ENCODE measurements at places on chromosomes 7 and 10.

GRCh38 chr10:5402798-5403197 is 1.8 kb downstream of the TUBAL3 start:
- DNase-seq: no peak

DNA sequence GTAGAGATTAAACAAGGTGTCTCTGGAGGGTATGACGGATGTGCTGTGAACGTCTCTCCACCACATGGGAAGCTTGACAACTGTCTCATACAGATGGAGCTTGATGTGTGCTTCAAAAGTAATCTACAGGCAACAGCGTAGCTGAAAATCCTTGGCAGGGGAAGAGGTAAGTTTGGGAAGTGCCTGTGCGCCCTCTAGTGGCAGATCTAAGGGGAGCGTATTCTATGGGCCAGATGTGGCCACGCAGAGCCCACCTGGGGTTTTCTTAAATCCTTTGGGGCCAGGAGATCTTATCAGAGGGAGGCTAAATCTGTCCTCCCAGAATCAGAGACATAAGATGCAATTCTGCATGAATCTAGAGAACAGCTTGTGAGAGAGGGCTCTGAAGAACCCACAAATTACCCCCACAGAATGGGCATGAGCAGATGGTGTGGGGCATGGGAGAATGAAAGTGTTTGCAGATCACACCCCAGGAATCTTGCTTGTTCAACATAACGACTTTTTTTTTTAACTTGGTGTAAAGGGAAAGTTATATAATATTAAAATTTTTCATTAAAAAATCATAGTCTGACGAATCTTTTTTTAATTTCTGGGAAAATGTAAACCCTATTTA is 91.2 kb upstream of the MPP7 start:
- peak; percentile 69 for DNase-seq

DNA sequence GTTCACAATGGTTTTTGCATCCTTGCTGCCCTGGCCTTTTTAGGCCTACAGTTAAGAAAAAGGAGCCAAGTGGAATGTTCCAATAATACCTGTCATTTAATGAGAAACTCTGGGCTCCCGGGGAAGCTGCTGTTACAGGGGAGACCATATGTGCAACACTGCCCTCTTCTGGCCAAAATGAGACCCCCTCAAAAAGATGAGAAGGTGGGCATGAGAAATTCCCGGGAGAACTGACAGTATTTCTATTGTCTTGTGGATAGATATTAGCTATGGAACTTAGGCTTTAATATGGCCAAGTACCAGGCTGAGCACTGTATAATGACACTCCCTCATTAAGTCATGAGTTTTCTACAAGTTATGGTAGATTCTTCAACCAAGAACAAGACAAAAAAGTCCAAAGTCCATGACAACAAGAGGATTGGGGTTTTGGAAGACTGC is 99.4 kb downstream of the CCDC3 start:
- peak; percentile 55 for DNase-seq

DNA sequence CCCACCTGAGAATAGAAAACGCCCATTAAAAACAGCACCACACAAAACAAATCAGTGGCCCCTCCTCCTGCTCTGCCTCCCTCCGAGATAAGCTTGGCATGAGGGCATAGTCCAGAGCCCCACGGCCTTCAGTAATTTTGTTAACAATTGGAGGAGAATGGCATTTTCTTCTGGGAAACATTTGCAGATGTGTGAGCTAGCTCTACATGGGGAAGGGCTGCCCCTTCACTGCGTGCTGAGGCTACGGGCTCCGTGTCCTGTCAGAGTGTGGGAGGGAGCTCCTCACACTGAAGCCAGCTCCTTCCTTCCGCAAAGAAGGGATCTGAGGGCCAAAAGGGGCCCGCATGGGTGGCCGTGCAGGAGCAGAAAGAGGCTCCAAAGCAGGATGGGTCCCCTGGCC is 15.2 kb downstream of the GRK5 start:
- no peak for DNase-seq

GRCh38 chr7:47231032-47231431 is 350.9 kb downstream of the TNS3 start:
- no peak for DNase-seq

DNA sequence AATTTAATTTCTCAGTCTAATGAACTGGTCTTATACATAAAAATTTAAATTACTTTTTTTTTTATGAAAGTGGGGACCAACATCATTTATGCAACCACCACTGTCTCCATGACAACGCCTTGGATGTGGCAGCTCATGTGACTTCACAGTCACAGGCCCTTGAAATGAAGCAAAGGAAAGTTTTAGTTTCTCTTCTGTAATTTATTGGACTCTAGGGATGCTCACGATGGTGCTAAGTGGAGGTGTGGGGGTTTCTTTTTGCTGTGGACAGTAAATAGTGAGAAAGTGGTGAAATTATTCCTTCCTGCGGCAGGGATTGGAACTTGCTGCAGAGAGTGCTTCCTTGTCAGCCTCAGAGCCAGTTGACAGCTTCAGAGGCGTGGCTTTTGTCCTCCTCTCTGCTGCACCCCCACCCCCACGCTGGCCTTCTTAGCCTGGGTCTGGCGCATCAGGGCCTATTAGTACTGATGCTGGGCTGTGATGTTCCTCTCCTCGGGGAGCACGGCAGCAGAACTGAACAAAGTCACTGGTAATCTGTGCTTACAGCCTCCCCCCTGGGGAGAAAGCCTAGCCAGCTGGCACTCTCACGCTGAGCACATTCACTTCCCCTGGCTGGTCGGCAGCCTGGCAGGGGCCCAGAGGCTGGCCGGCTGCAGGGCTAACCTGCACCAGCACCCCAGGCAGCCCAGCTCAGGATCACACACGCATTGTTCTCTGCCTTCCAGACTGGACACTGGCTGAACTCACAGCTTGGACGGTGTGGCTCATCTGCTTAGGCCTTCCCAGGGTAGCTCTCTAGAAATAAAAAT is 517.5 kb upstream of the GALNT17 start:
- no peak for DNase-seq

GRCh38 chr10:31876652-31877352 is 51.8 kb downstream of the ARHGAP12 start:
- DNase-seq: peak; percentile 74

DNA sequence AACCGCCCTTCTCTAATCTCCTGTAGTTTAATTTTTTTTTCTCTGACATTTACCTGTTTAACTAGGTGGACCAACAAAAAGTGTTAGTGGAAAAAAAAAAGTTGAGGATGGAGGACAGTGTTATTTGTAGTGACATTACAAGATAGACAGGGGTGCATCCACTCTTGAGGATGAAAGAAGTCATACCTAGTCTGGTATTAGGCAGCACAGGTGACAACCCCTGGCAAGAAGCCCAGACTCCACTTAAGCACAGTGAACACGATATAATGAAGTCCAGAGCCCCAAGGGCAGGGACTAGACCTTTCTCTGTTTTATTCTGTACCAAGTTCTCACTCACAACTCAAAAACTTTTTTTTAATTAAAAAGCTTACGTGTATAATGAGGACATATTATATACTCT is 268.4 kb downstream of the GPR37 start:
- DNase-seq: no peak

- no peak for DNase-seq
Observed at GRCh38 chr7:134129856-134130523, 2.9 kb downstream of the LRGUK start.

- no peak for DNase-seq
Observed at GRCh38 chr7:39691821-39692220, 68.4 kb downstream of the RALA start.

DNA sequence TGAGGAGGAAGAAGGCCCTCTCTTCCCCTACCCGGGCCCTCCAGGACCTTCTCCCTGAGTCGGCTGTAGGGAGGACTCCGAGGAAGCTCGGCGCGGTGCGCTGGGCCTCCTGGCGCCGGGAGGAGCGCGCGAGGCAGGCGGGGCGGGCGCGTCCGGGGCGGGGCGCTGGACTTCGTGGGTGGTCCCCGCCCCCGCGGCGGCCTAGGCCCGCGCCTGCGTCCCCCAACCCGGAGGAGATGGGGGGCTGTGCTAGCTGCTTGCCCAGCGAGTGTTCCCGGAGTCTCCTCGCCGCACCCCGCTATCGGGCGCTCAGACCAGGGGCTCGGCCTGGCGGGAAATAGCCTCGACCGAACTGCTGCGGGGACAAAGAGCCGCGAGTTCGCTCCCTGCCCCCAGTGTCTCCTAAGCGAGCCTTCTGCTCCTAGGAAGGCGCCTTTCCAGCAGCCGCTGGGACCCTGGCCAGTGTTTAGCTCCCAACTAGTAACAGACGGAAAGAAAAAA is 19.2 kb upstream of the SMO start:
- peak; percentile 41 for DNase-seq

DNA sequence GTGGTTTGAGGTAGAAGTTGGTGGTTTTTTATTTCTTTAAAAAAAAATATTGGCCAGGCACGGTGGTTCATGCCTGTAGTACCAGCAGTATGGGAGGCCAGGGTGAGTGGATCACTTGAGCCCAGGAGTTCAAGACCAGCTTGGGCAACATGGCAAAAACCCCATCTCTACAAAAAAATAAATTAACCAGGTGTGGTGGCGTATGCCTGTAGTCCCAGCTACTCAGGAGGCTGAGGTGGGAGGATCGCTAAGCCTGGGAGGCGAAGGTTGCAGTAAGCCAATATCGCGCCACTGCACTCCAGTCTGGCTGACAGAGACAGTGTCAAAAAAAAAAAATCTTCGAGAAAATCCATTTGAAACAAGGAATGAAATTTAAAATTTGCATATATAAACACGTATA is 1.1 kb downstream of the IL2RA start:
- DNase-seq: peak; percentile 52

DNA sequence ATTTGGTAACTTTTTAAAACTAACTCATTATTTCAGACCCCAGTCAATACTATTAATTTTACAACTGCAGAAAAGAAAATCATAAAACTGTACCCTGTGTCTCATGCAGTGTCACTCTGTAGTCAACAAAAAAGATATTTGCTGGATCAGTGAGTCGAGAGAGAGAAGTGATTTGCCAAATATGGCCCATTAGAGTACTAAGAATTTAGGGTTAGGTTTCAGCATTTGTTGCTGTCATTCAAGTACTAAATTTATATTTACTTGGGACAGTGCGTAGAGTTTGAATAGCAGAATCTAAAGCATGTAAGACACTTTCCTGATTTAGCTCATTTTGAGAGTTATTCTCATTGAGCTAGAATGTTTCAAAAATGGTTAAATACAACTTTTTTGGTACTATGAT is 38.9 kb downstream of the CACNA2D1 start:
- DNase-seq: no peak

DNA sequence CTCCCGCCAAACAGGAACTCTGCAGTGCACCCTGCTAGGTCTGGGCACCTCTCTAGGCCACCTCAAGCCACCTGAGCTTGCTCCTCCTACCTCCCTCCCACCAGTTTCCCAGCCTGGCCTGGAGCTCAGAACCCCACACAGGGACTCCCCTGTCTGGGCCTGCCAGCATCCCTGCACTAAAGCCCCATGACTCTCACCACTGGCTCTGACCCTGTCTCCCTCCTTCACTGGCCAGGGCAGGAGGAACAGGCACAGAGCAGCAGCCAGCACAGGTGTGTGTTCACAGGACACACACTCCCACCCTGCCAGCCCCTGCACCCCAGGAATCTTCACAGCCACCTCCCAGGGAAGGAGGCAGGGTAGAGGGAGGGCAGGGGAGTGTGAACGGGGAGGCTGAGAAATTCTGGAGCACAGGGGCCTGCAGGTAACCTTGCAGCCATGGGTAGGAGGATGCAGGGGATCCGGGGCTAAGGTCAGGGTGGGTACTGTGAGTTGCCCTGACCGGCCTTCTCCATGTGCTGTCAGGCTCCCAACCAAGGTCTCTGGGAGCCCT is 13.9 kb upstream of the ANTXRL start:
- no peak for DNase-seq

DNA sequence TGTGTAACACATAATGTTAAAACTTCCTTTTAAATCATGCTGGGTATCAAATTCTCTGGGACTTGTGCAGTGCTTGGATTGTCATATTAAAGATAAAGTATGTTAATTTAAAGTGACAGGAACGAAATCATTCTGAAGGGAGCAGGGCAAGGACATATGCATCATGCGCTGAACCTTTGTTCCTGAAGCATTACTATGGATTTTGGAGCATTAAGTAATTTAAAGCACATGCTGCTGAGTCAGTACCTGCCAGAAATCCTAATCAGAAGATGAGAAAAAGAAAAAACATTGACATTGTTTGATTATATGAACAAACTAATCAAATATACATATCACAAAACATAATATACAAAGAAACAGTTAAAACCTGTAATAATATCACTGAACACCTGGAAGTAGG is 101.4 kb downstream of the MICU1 start:
- no peak for DNase-seq

- no peak for DNase-seq
Observed at GRCh38 chr10:86411852-86412560, 45.4 kb upstream of the GRID1 start.

GRCh38 chr7:154579711-154580110 is 423.2 kb downstream of the PAXIP1 start:
- DNase-seq: no peak

DNA sequence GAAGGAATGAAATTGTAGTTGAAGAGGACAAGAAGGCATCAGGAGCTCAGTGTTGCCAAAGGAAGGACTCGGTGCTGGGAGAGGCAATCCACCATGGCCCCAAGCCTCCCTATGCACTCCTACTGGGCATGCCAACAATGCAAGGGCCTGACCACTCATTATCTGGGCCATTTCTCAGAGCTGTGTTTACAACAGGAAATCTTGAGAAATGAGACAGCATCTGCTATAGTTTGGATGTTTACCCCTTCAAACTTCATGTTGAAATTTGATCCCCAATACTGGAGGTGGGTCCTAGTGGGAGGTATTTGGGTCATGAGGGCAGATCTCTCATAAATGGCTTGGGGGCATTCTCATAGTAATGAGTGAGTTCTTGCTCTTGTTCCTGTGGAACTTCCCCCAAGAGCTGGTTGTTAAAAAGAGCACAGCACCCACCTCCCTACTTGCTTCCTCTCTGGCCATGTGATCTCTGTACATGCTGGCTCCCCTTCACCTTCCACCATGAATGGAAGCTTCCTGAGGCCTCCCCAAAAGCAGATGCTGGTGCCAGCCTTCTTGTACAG is 50.8 kb upstream of the AOAH start:
- no peak for DNase-seq

DNA sequence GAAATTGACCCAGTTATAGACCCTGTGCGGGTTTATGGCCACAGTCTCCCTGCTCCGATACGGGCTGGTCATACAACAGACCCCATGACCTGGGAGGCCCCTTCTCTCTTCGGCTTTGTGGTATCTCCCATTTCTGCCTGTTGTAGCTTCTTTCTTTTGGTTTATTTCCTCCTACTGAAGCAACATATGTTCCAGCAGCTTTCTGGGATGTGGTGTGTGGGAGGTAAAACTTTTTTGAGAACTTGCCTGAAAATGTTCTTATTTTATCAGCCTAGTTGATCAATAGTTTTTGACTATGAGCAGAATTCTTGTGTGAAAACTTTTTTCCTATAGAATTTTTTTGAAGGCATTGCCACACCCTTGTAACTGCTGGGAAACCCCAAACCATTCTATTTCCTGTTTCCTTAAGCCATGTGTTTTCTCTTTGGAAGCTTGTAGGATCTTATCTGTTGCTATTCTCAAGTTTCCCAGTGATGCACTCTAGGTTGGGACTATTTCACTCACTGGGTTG is 80.0 kb downstream of the DAGLB start:
- no peak for DNase-seq

DNA sequence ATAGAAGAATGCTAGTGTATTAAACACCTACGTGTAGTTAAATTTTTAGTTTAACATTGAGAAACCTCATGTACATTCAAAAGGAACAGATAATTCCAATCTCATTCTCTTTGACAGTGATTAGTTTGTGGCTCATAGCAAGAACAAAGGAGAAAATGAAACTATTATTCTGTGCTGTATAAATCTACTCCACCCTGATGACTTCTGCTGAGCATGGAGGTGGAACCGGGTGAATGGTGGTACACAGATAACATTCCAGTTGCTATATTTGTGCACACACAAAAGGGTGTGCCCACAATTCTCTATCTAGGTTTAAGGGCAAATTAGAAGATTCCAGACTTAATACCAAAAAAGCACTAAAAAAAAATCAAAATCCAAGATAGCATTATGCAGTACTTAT is 17.0 kb upstream of the RALA start:
- no peak for DNase-seq
